Fibroblast of skin of right biceps (primary cell): ENCODE measurements at places on chromosomes 5 and 9.
A peak's percentile ranks its signal among the peaks of the same experiment; 100 is the strongest.

DNA sequence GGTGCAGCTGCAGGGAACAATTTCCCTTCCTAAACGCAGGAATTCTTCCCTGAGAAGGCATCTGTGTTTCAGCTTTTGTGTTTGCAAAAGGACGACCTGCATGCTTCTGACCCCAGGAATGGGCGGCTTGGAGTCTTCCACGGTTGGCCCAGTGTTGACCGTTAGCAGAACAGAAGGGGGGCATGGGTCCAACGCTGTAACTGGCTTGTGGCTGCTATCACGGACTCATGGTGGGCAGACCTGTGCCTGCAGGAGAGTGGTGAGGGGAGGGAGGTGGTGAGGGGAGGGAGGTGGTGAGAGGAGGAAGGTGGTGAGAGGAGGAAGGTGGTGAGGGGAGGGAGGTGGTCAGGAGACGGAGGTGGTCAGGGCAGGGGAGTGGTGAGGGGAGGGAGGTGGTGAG is 388.6 kb upstream of the IRX4 start:
- DNase-seq = no peak

DNA sequence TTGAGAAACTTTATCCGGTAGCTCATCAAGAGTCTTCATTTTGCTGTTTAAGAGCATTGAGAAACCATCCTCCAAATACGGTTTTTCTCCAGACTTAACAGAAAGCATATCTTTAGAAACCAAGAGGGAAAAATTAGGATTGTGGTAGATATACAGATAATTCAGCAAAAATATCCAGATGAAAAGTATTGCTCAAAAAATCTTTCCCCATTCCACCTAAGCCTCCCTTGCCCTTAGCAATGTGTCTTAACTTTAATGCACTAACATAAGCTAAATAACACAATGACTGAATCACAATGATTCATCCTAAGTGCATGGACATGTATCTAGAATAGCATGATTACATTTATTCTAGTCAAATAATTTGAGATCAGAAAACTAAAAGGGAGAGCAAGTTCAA is 130.3 kb upstream of the TARS1 start:
- peak; percentile 95 for DNase-seq

DNA sequence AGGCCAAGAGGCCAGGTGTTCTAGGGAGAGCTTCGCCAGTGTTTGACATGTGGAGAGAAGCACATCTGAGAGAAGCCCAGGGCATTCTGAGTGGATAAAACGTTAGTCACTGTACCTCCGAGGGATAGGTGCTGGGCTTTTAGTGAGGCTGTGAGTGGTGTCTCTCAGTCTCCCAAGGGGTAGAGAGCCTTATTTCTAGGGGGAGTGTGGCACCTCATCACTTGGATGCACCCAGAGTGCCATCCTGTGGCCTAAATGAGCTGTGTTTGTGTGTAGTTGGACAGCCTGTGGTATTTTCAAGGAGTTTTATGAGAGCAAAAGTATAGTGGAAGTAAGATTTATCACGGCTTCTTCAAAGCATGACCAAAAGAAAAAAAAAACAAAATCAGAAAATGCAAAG is 1046.9 kb upstream of the WWC1 start:
- DNase-seq = peak; percentile 40

- no peak for DNase-seq
Measured at GRCh38 chr5:157358871-157359270, 92.9 kb downstream of the CYFIP2 start.

GRCh38 chr5:14458414-14458813 is 123.2 kb upstream of the OTULINL start:
- no peak for DNase-seq

DNA sequence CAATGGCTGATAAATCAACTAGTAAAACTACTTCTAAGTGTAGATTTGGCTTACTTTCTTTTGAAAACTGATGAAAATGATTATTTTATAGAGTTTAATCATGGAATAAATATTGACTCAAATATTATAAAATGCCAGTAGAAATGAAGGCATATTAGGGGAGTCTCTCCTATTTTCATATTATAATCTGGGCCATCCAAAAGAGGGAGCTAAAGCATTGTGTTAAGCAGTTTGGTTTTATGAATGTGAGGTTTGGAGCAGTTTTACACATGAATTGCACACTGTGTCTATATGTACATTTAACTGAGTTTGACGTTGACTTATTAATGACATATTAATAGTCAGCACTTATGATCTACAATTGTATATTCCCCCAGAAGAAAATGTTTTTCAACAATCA is 17.4 kb downstream of the CDH9 start:
- peak; percentile 29 for DNase-seq

GRCh38 chr5:153623751-153624450 is 133.4 kb downstream of the GRIA1 start:
- peak; percentile 84 for DNase-seq

DNA sequence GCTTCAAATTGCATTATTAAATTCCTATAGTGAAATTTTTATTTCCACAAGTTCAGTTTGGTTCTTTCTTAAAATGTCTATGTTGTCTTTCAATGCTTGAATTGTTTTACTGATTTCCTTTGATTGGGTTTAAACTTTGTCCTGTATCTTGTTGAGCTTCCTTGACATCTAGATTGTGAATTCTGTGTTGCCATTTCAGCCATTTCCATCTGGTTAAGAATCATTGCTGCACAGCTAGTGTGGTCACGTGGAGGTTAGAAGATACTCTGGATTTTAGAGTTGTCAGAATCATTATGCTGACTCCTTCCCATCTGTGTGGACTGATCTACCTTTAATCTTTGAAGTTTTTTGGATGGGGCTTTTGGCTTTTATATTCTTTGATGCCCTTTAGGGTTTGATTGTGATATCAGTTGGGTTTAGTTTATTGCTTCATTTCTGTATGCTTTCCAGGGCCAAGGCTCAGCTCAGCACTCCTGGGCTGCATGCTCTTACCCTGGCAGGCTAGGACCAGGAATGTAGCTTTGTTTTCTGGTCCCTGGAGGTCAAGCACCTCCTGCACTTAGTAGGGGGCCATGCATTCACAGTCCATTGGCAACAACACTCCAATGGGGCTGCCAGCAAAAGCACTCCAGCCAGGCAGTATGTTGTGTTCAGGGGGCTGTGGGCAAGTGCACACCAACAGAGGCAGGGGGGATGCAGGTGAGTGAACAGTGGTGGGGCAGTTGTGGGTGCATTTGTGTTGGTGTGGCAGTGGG is 141.4 kb downstream of the PRR16 start:
- peak; percentile 50 for DNase-seq
